Small intestine (tissue), 16 donors: ENCODE measurements at places on chromosomes 4 and X.

- no peak for DNase-seq
Measured at GRCh38 chr4:122827258-122827878, 737 bp downstream of the FGF2 start.

- no peak for DNase-seq
Measured at GRCh38 chrX:67636532-67636931, 92.7 kb downstream of the AR start.

- DNase-seq = no peak
Measured at GRCh38 chr4:26522478-26522877, 32.2 kb upstream of the CCKAR start.

- no peak for DNase-seq
Measured at GRCh38 chrX:39828971-39829370, 268.8 kb downstream of the BCOR start.

- DNase-seq = no peak
Measured at GRCh38 chr4:124948976-124949597, 236.6 kb upstream of the ANKRD50 start.

- no peak for DNase-seq
Measured at GRCh38 chr4:84413480-84413879, 85.6 kb downstream of the NKX6-1 start.

DNA sequence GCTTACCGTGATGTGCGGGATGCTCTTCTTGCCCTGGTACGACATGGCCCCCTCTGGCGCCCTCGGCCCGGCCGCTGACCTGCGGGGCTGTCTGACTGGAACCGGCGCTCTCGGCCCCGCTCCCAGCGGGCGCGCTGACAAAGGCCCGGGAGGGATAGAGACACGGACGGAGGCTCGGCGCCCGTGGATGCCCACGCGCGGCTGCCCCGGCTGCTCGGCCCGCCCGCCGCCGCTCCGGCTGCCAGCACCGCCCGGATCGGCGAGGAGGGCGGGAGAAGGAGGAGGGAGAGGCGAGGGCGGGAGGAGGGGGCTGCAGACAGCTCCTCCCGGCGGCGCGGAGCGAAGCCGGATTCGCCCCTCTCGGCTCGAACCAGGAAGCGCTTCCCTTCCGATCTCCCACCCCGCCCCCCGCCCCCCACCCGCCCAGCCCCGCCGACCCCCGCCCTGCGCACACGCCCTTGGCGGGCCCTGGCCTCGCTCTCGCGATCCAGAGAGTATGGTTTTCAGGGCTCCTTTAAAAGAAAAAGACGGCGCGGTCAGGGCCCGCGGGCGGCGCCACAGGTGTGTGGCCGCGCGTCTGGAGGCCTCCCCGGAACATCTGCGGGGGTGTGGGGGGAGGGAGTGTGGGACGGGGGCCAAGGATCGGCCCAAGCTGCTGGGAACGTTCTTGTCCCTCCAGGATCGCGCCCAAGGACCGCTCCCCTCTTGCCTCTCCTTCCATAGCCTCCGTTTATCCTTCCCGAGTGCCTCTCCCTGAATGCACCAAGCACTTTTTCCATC lies 4.5 kb downstream of the CRMP1 start:
- no peak for DNase-seq
